ENCODE measurements at places on chromosomes 5 and 9. TPM values are rescaled to one million over a fixed set of nuclear protein-coding genes. Genes with fewer than 3 reads are reported as not detected.

Gene CENPK
- total RNA-seq, result 35.5 TPM

Gene ADAMTS6
- total RNA-seq, result 0.12 TPM

Gene IFT74
- total RNA-seq, result 18.0 TPM

Gene SLC34A3
- 0.13 TPM for total RNA-seq

Gene OSMR
- total RNA-seq, result 76.1 TPM

Gene TMEM215
- not detected for total RNA-seq

Gene CACFD1
- 4.4 TPM for total RNA-seq

Gene SMIM33
- not detected for total RNA-seq

Gene SV2C
- not detected for total RNA-seq

Gene ASPN
- not detected for total RNA-seq

Gene NUTM2G
- not detected for total RNA-seq

Gene CCL28
- 0.21 TPM for total RNA-seq

Gene IFNA21
- total RNA-seq, result not detected

Gene GRM6
- total RNA-seq, result not detected

Gene LCP2
- total RNA-seq, result not detected
